ENCODE measurements at places on chromosomes 1 and 21. TPM values are rescaled to one million over a fixed set of nuclear protein-coding genes. Genes with fewer than 3 reads are reported as not detected.

Gene KMO
- 0.60 TPM for total RNA-seq

GRCh38 chr1:77972080-77972479 is 6.8 kb downstream of the FUBP1 start:
- H3K36me3 ChIP-seq: peaks cover 30% of the 10 kb centered on the region
- no peak overlapping the region for H3K4me3 ChIP-seq
- peaks cover 70% of the 10 kb centered on the region for H3K4me1 ChIP-seq
- H3K27me3 ChIP-seq: no peaks in the 10 kb centered on the region

- H3K36me3 ChIP-seq: no peaks in the 10 kb centered on the region
- H3K4me3 ChIP-seq: no peak overlapping the region
- H3K27me3 ChIP-seq: peaks cover 19% of the 10 kb centered on the region
Measured at GRCh38 chr21:31347435-31348032, 3.5 kb upstream of the TIAM1 start.

- H3K4me1 ChIP-seq: no peaks in the 10 kb centered on the region
- H3K36me3 ChIP-seq: no peaks in the 10 kb centered on the region
- H3K4me3 ChIP-seq: no peak overlapping the region
- no peak overlapping the region for H3K27ac ChIP-seq
- no peaks in the 10 kb centered on the region for H3K27me3 ChIP-seq
Measured at GRCh38 chr1:89351597-89352311, 12.1 kb upstream of the GBP6 start.

DNA sequence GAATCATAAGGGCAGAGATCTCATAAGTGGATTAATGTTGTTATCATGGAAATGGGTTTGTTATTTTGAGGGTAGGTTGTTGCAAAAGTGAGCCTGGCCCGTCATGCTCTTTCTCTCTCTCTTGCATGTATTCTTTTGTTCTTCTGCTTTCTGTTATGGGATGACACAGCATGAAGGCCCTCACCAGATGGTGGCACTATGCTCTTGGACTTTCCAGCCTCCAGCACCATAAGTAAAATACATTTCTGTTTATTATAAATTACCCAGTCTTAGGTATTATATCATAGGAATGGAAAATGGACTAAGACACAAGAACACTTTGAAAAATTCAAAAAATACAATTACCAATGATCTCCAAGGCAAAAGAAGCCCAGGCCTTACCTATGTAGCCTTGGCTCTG is 676.1 kb downstream of the PTPRU start:
- H3K36me3 ChIP-seq: no peaks in the 10 kb centered on the region
- H3K27ac ChIP-seq: no peak overlapping the region
- no peaks in the 10 kb centered on the region for H3K27me3 ChIP-seq
- no peak for DNase-seq
- H3K4me1 ChIP-seq: no peaks in the 10 kb centered on the region
